ENCODE measurements at places on chromosomes 4 and X.

DNA sequence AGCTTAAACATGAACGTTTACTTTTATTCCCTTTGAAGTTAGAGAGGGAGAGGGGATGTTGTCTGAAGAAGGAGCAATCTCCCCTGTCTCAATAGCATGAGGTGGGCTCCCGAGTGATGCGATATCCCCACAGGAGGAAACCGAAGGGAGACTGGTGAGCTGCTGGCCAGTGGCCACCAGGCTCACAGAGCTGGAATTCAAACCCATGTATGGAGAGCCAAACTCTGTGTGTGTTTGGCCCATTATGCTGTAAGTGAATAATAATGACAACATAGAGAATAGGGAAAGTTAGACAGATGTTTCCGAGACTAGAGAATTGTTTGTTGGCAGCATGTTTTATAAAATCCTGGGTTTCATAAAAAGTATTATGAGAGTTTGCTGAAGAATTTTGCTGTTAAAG is 66.1 kb upstream of the CLNK start:
- DNase-seq = no peak

DNA sequence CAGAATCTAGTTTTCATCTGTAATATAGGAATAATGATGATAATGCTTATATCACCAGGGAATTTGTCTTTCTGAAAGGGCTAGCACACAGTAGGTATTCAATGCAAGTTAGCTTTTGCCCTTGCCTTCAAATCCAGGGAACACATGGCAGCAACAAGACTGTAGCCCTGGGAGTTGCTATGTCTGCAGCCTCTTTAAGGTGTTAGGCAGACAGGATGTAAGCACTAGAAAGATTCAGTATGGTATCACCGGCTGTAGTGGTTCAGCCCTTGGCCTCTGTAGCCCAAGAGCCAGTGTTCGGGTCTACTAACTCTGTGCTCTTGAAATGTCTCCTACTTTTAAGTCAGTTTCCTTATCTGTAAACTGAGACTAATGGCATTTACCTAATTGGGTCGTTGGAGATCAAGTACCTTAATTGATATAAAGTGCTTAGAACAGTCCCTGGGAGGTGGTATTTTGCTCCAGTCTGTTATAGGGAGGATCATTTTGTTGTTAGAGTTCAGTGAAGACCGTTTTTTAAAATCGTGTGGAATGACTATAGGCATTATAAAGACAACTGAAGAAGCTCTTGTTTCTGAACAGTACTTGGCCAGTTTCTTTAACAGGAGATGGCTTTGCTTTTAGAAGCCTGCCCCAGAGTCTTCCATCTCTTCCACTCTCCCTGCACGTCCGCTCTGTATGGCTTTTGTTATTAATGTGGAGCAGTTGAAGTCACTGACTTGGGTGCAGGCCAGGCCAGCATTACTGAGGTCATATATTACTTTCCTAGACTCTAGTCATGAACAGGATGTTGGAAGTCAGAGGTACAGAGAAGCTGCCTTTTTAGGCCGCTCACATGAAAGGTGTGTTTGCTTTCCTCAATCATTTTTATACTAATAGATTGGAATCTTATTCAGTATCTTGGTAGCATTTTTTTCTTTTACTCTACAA is 44.8 kb downstream of the GAB1 start:
- no peak for DNase-seq

DNA sequence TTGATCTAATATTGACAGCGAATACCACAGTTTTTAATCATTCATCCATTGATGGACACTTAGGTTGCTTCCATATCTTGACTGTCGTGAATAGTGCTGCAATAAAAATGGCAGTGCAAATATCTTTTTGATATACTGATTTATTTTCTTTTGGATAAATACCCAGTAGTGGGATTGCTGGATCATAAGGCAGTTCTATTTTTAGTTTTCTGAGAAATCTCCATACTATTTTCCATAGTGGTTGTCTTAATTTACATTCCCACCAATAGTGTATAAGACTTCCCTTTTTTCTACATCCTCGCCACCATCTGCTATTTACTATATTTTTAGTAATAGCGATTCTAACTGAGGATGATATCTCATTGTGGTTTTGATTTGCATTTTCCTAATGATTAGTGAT is 100.1 kb downstream of the SMARCA1 start:
- DNase-seq = no peak

- DNase-seq = no peak
These were observed 6.4 kb upstream of the ANTXR2 start for GRCh38 chr4:80079255-80079923.

GRCh38 chrX:131068945-131069719 is 11.0 kb downstream of the ARHGAP36 start:
- no peak for DNase-seq

- no peak for DNase-seq
These were observed 605.1 kb downstream of the KCTD8 start for GRCh38 chr4:43843501-43843900.

- DNase-seq = no peak
These were observed 2.8 kb upstream of the RUFY3 start for GRCh38 chr4:70718811-70719604.

DNA sequence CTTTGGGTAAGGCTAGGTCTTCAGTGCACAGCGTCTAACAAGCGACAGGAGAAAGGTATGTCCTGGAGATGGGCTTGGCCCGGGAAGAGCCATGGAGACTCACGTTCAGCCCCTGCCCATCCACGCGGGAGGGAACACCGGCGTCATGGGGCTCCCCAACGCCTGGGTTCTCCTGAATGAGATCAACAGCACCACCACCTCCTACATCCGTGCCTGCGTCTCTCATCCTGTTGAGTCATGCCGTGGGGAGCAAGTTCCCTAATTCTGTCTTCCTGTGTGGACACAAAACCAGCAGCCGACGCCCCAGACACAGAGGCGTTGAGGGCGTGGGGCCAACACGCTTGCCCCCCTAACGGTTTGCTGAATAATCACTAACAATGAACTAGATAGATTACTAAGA is 20.1 kb upstream of the IL3RA start:
- DNase-seq = no peak

GRCh38 chrX:109931677-109932076 is 71.2 kb upstream of the TMEM164 start:
- no peak for DNase-seq

DNA sequence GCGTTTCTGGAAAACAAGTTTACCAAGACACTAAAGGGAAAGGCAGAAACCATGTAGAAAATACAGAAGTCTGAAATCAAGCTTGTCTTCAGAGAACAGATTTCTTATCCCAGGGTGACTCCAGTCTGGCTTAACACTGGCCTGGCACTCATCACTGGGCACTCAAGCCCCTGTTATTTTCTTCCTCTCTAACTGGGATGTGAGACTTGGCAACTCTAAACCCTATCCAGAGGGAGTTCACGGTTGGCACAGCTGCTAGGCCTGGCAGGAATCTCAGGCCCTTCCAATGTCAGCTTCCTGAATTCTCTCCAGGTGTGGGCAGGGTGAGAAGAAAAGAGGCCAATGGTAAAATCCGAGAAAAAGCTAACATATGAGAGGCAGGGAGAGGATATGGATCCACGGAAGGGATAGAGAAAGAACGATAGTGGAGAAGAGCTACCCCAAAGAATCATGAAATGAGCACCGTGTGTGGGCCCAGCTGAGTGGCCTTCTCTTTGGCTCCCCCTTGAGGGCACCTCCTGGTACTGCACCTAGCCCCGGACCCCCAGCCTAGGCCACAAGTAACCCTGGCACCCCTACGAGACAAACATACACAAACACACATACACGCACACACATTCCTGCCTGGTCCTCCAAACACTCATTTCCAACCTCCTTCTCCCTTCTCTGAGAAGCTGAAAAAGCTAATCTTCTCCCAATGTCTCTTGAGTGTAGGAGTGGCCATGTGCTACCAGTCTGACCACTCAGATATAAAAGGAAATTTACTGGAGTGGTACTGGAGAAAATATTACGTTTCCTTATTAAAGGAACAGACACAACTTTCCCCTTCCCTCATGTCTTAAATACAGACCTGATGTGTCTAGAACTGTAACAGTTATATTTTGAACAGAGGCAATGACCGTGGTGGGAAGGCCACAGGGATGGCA is 16.6 kb upstream of the PTCHD1 start:
- DNase-seq = no peak

- no peak for DNase-seq
These were observed 24.9 kb downstream of the TKTL2 start for GRCh38 chr4:163448540-163449203.
